ENCODE measurements at places on chromosomes 7 and 10.

- DNase-seq = no peak
Measured at GRCh38 chr10:10626734-10627133, 390.9 kb upstream of the CELF2 start.

DNA sequence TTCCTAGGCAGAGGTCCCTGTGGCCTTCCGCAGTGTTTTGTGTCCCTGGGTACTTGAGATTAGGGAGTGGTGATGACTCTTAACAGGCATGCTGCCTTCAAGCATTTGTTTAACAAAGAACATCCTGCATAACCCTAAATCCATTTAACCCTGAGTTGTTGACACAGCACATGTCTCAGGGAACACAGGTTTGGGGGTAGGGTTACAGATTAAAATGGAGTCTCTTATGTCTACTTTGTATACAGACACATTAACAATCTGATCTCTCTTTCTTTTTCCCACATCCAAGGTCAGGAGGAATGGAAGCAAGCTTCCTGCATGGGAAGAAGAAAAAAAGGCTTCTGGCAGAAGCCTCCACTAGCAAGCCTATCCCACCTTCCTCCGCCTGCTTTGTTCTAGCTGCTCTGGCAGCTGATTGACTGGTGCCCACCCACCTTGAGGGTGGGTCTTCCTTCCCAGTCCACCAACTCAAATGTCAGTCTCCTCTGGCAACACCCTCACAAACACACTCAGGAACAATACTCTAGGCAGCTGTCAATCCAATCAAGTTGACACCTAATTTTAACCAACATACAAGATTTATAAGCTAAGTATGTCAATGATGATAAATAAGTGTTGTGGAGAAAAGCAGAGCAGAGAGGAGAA lies 176.5 kb upstream of the CCZ1B start:
- no peak for DNase-seq

- DNase-seq = no peak
Measured at GRCh38 chr7:90886416-90886815, 290.3 kb downstream of the CDK14 start.

GRCh38 chr10:80805343-80806020 lies 267.8 kb downstream of the SH2D4B start:
- no peak for DNase-seq

DNA sequence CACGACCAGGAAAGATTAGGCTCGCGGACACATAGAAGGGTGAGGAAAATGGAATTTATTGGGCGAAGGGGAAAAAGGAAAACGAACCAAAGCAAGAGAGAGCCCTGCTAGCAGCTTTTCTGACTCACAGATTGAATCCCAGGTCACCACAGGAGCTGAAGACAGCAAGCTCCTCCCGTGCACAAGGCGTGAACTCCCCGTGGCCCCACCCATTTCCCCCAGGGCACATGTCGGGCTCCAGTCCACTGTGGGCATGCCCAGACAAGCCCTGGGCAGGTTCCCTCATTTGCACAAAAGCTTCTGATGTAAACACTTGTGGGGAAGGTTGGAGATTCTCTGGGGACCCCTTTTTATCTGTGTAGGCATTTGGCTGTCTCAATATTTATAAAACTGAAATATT lies 582.4 kb downstream of the SUGCT start:
- DNase-seq = no peak

- no peak for DNase-seq
Measured at GRCh38 chr10:53314876-53315275, 542.3 kb upstream of the MBL2 start.

Data from activated naive CD4-positive, alpha-beta T cell (primary cell).